CD4-positive, alpha-beta T cell treated with Interleukin-4 for 1 hour (primary cell): ENCODE measurements at places on chromosomes 13 and 19.

GRCh38 chr19:58279925-58280316, 1.2 kb downstream of the ZNF8 start:
- DNase-seq, result no peak

GRCh38 chr13:107209824-107210722, 642.1 kb upstream of the ARGLU1 start:
- DNase-seq, result no peak

DNA sequence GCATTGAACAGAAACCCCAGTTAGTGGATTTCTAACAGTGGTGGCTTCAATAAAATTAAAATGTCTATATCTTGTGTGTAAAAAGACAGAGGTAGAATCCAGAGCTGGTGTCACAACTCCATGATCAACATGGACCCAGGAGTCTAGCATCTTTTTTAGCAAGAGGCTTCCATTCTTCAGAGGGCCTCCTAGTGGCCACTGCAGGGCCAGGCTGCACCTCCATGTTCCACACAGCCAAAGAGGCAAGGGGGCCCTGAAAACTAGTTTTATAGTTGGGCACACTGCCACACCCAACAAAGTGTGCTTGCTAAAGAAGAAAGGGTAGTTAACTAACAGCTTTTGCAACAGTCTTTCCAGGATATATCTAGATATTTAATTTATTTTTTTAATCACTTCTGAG, 12.9 kb downstream of the N4BP2L1 start:
- DNase-seq, result peak; percentile 38

DNA sequence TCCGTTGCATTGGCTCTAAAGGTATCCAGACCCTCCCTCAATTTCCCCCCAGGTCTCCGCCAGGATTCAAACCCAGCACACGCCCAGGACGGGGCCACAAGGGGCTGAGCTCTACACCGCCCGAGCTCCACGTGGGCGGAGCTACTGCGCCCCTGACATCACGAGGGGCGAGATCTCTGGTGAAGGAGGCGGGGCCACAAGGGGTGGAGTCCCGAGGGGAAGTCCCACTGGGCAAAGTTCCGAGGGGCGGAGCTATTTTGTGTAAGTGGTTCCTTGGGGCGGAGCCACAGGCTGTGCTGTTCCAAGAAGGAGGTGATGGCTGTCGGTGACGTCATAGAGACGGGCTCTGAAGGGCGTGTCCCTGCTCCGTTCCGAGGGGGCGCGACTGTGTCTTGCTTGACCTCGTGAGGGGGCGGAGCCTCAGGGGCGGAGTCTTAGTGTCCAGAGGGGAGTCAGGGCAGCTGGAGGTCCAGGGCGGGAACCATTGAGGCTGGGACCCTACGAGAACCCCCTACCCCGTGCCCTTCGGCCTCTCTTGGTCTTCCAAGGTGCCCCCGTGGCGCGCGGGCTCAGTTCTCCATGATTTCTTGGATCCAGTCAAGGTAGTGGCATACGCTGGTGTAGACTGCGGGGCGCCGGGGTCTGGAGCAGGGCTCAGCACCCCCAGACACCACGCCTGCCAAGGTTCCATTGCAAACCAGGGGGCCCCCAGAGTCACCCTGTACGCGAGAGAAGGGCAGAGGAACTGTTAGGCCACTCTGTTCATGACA, 1.3 kb upstream of the KLK8 start:
- DNase-seq, result peak; percentile 23
